Esophagus squamous epithelium (tissue), 5 donors: ENCODE measurements at places on chromosomes 4 and X.

DNA sequence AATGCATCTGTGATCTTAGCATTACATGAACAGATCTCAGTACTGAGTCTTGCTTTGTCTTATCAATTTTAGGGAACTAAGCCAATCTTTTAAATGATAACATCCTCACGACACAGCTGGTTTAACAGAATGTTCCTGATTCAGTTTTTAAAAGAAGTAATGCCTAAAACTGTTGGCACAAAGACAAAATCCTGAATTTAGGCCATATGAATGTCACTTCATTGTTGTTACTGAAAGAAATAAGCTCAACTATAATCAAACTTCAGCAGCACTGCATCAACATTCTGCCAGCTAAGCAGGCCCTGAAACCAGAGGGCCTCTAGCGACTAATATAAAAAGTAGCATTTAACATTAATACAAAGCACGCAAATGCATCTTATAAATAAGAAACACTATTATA is 130.6 kb downstream of the FRYL start:
- DNase-seq = no peak
- peaks cover 14% of the 10 kb centered on the region for H3K4me1 ChIP-seq
- no peaks in the 10 kb centered on the region for H3K27me3 ChIP-seq
- no peak overlapping the region for H3K27ac ChIP-seq

GRCh38 chrX:46630141-46630540 is 56.6 kb downstream of the CHST7 start:
- no peaks in the 10 kb centered on the region for H3K36me3 ChIP-seq
- peaks cover 18% of the 10 kb centered on the region for H3K4me1 ChIP-seq
- no peaks in the 10 kb centered on the region for H3K27me3 ChIP-seq
- no peak for DNase-seq
- no peak overlapping the region for H3K27ac ChIP-seq
- H3K4me3 ChIP-seq = no peak overlapping the region

GRCh38 chrX:17417372-17417771 is 42.4 kb downstream of the NHS start:
- H3K4me1 ChIP-seq = no peaks in the 10 kb centered on the region
- H3K36me3 ChIP-seq = no peaks in the 10 kb centered on the region
- no peak overlapping the region for H3K4me3 ChIP-seq

- no peak for DNase-seq
- H3K4me1 ChIP-seq = no peaks in the 10 kb centered on the region
These were observed 156.0 kb upstream of the GALNT7 start for GRCh38 chr4:173012608-173013007.

- H3K27ac ChIP-seq = no peak overlapping the region
- H3K4me3 ChIP-seq = no peak overlapping the region
- DNase-seq = no peak
These were observed 61.9 kb downstream of the PRSS12 start for GRCh38 chr4:118290951-118291350.

- no peaks in the 10 kb centered on the region for H3K27me3 ChIP-seq
- H3K27ac ChIP-seq = peak overlapping the region; percentile 40
- no peak overlapping the region for H3K4me3 ChIP-seq
- H3K36me3 ChIP-seq = no peaks in the 10 kb centered on the region
- no peak for DNase-seq
These were observed 3.6 kb downstream of the DCK start for GRCh38 chr4:70997036-70997435.

DNA sequence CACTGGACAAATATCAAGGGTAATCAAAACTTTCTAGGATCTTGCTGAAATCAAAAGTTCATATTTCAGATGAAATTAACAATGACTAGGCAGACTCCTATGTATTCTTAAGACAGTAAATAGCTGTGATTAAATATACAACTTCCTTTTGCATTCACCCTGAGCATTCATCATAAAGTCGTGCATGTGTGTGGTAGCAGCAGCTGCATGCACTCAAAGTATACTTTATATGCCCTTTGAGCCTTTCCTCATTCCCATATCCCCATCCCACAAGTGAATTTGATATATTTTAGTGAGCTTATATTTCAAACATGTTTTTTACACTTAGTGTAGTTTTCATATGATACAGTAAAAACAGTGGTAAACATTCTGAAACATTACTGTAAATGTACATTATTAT is 959.0 kb downstream of the C4orf33 start:
- no peaks in the 10 kb centered on the region for H3K27me3 ChIP-seq
- no peak overlapping the region for H3K27ac ChIP-seq
- no peaks in the 10 kb centered on the region for H3K36me3 ChIP-seq

DNA sequence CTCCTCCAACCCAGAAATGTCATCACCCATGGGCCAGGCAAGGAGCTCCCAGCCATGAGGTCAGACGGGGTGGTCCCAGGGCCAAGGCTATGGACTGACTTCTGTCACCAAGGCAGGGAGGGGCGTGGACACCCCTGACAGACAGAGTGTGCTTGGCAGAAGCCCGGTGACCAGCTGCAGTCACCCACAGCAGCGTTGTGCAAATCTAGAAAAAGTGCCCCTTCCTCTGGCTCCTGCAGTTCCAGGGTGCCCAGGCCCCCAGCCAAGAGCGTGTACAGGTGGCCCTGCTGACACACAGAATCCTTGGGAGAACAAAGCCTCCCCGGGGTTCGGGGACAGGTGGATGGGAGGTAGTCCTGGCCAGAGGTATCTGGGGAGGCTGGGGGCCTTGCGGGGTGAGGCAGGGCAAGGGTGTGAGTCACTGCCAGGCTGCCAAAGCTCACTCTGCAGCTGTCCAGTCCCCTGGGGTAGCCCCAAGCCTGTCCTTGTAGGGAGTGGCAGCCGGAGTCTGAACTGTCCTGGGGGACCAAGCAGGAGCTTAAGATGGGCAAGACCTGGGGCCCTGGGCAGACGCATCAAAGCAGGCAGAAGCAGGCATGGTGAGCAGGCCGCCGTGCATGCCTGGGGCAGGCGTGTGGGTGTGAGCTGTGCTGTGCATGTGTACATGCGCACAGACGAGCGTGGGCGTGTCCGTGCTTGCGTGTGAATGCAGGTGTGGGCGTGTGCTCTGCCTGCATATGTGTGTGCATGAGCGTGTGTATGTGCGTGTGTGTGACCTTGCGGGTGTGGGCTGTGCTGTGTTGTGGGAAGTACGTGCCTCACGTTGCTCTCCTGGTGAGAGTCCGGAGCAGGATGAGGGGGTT is 3.3 kb downstream of the MYL5 start:
- no peak for DNase-seq
- no peak overlapping the region for H3K27ac ChIP-seq
- peaks cover 79% of the 10 kb centered on the region for H3K4me1 ChIP-seq
- H3K36me3 ChIP-seq = peaks cover 4% of the 10 kb centered on the region

GRCh38 chr4:153151535-153152455 is 52.4 kb upstream of the TRIM2 start:
- no peak overlapping the region for H3K27ac ChIP-seq
- peak overlapping the region; percentile 50 for H3K4me3 ChIP-seq
- no peak for DNase-seq
- H3K27me3 ChIP-seq = no peaks in the 10 kb centered on the region
- no peaks in the 10 kb centered on the region for H3K36me3 ChIP-seq
- peaks cover 27% of the 10 kb centered on the region for H3K4me1 ChIP-seq

DNA sequence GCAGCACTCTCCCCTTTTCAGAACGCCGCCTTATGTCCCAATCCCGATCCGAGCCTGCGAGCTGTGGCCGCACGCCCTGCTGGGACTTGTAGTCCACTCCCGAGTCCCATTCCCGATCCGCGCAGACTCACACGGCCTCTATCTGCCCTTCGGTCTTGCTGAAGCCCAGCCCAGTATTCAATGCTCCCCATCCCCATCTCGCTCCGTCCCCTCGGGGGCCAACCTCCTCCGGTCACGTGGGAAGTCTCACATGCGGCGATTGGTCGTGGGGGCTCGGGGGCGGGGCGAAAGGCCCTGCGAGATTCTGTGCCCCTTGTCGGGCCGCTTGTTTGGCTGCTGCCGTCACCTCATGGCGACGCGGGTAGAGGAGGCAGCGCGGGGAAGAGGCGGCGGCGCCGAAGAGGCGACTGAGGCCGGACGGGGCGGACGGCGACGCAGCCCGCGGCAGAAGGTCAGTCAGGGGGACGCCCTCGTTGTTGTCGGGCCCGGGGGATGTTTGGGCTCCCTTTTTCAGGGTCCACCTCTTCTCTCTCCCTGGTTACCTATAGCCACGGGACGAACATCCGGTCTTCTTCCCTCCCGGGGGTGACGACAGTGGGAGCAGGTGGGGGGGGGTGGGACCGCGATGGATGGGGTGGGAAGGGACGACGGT is at the start of gene TXLNG:
TSS of gene TXLNG (plus strand) at position 328 of the 652 bp plus-strand sequence. CDS start at position 350, 22 bp downstream.
- H3K36me3 ChIP-seq = no peaks in the 10 kb centered on the region
- no peaks in the 10 kb centered on the region for H3K27me3 ChIP-seq
- peak within 1 kb of the TSS; percentile 84 for H3K27ac ChIP-seq
- H3K4me1 ChIP-seq = peaks cover 12% of the 10 kb centered on the region

- H3K4me3 ChIP-seq = no peak overlapping the region
- H3K4me1 ChIP-seq = no peaks in the 10 kb centered on the region
- H3K27ac ChIP-seq = no peak overlapping the region
- DNase-seq = no peak
These were observed 9.0 kb upstream of the NSG1 start for GRCh38 chr4:4377732-4378460.

GRCh38 chrX:53255738-53256191 is 25.6 kb downstream of the IQSEC2 start:
- no peaks in the 10 kb centered on the region for H3K27me3 ChIP-seq
- H3K4me3 ChIP-seq = no peak overlapping the region
- no peaks in the 10 kb centered on the region for H3K4me1 ChIP-seq
- DNase-seq = no peak
- H3K27ac ChIP-seq = no peak overlapping the region

DNA sequence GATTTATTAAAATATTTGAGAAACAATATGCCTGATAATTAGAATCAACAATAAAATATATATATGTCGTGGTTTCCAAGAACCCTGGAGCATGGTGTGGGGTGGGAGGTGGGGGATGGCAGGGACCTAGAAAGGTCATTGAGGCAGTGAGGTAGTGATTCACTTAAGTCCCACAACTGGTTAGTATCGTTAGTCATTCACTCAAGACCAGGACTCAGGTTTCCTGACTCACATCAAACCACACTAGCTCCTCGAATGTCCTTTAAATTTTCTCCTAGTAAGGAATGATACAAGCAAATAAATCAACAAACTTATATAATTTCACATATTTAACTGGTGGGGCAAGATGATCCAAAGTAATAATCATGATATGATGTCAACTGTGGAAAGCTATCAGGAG is 158.8 kb upstream of the AADAT start:
- no peak for DNase-seq
- no peaks in the 10 kb centered on the region for H3K36me3 ChIP-seq
- peaks cover 19% of the 10 kb centered on the region for H3K4me1 ChIP-seq
- H3K27ac ChIP-seq = no peak overlapping the region

DNA sequence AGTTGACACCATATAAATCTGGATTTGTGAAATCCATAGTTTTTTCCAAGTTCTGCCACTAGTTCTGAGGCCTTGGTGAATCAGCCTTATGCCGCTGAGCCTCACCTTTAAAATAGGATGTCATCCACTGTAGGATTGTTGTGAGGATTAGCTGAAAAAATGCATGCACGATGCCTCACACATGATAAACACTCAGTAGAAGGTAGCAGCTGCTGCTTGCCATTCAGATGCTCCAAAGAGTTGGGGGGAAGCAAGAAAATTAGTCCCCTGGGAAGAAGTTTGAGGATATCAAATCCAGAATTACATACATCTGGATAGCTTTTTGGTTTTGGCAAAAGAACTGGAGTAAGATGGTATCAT is 7.4 kb downstream of the MMAA start:
- peaks cover 6% of the 10 kb centered on the region for H3K36me3 ChIP-seq
- H3K4me3 ChIP-seq = no peak overlapping the region
- no peak for DNase-seq
- no peak overlapping the region for H3K27ac ChIP-seq
- no peaks in the 10 kb centered on the region for H3K27me3 ChIP-seq
- no peaks in the 10 kb centered on the region for H3K4me1 ChIP-seq

DNA sequence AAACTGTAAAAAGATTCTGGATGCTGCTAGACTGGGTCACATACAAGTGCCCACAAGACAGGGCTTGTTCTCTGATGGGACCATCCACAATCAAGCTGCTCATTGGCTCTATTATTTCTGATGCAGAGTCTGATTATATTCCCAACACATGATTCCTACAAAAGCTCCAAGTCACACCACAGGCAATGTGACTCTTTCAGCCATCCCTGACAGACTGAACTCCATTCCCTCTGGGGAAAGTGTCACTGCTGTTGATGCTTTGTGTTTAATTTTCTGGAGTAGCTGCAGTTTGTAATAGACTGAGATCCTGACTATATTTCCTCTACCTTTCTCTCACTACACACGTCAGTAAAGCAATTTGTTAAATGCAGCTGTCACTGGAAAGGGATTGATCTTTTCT is 55.4 kb upstream of the BCLAF3 start:
- no peaks in the 10 kb centered on the region for H3K4me1 ChIP-seq
- no peaks in the 10 kb centered on the region for H3K36me3 ChIP-seq
- no peak overlapping the region for H3K27ac ChIP-seq
- no peaks in the 10 kb centered on the region for H3K27me3 ChIP-seq
- H3K4me3 ChIP-seq = no peak overlapping the region

DNA sequence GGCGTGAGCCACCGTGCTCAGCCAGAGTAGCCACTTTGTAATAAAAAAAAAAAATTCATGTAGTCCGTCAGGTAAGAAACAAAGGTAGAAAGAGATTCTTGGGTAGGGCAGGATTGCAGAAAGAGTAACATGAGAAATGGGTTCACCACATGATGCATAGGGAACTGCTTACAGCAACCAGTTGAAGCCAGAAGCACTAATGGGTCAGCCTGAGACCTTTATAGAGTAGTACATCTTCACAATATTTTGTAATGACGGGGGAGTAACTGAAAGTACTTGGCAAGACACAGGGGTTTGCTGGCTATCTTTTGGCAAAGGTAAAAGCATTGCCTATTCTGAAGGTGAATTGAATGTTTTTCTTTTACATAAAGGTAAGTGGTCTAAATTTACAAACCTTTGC is 29.1 kb downstream of the FAM193A start:
- H3K36me3 ChIP-seq = no peaks in the 10 kb centered on the region
- H3K4me1 ChIP-seq = no peaks in the 10 kb centered on the region
- no peak overlapping the region for H3K4me3 ChIP-seq
- no peaks in the 10 kb centered on the region for H3K27me3 ChIP-seq

- no peak overlapping the region for H3K4me3 ChIP-seq
- no peaks in the 10 kb centered on the region for H3K27me3 ChIP-seq
- DNase-seq = no peak
- H3K4me1 ChIP-seq = no peaks in the 10 kb centered on the region
These were observed 46.9 kb downstream of the ANTXR2 start for GRCh38 chr4:80026100-80026499.

- DNase-seq = no peak
- no peak overlapping the region for H3K27ac ChIP-seq
- no peaks in the 10 kb centered on the region for H3K36me3 ChIP-seq
- H3K4me1 ChIP-seq = no peaks in the 10 kb centered on the region
- no peaks in the 10 kb centered on the region for H3K27me3 ChIP-seq
These were observed 108.8 kb upstream of the BMP2K start for GRCh38 chr4:78667325-78667724.

DNA sequence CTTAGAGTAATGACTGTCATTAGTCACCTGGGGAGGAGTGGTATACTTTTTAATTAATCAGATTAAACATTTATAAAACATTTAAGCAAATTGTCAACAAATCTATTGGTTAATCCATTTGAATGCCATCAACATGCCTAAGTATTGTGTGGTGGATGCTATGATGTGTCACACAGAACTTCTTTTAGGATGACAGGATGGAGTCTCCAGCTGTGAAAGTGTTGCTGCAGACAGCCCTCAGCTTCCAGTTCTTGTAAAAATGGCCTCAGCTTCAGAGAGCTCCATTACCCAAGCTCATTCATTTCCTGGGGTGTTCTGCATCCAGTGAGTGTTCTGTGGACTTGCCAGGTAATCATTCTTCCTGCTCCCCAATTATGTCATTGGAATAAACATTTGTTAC is 74.3 kb upstream of the CLNK start:
- no peaks in the 10 kb centered on the region for H3K27me3 ChIP-seq
- H3K4me1 ChIP-seq = no peaks in the 10 kb centered on the region
- no peak overlapping the region for H3K4me3 ChIP-seq
- DNase-seq = no peak
- no peaks in the 10 kb centered on the region for H3K36me3 ChIP-seq
- H3K27ac ChIP-seq = no peak overlapping the region
